Prostate gland (tissue), 2 donors: ENCODE measurements at places on chromosomes 12 and 14. TPM values are rescaled to one million over a fixed set of nuclear protein-coding genes. Genes with fewer than 3 reads are reported as not detected.

The OLR1 gene
- 2.1 TPM for total RNA-seq

The ALG10B gene
- 4.2 TPM for total RNA-seq

The PTGER2 gene
- 8.9 TPM for total RNA-seq

The FAM186B gene
- total RNA-seq, result 10.0 TPM

The FOXG1 gene
- 1.6 TPM for total RNA-seq

- no peak for DNase-seq
Observed at GRCh38 chr12:11651785-11652184, 2.3 kb downstream of the ETV6 start.

DNA sequence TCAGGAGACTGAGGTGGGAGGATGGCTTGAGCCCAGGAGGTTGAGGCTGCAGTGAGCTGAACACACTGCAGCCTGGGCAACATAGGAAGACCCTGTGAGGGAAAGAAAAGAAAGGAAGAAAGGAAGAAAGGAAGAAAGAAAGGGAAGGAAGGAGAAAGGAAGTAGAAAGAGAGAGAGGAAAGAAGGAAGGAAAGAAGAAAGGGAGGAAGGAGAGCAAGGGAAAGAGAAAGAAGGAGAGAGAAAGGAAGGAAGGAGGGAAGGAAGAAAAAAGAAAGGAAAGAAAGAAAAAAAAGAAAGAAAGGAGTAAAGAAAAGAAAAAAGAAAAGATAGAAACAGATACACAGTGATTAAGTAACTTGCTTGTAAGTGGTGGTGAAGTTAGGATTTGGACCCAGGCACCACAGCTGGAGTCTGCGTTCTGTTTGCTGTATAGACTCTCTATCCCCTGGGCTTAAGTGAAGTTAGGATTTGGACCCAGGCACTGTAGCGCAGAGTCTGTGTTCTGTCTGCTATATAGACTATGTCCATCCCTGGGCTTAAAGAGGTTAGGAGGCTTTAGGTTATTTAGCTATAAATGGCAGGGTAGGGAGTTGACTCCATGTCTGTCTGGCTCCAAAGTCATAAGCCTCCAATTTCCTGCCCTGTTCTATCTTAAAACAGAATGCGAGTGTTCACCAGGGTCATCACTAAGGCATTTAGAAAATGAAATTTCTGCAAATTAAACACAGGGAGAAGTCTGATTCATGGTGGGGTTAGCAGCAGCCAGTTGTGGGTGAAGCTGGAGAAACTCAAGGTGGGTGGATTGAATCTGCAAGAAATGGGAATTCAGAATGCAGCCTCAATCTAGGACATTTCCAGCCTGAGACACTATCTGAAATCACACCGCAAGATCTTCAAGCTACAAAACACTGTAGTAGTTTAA lies 13.3 kb upstream of the C12orf75 start:
- no peak for DNase-seq

- peak; percentile 87 for DNase-seq
Observed at GRCh38 chr12:115752913-115753726, 524.4 kb downstream of the MED13L start.

DNA sequence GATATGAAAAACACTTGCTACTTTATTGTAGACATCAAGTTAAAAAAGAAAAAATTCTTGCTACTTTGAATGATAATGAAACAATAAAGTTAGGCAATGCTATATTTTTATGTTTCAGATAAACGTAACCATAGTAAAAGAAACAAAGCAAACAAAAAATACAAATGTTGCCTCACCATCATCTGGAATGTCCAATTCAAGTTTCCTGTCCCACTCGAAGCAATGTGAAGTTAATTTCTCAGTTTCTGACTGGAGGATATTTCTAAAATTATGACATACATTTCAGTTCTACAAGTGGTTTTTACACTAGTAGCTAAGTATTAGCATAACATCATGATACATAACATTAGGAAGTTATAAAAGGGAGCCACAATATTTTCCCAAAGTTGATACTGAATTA lies 20.9 kb downstream of the DLGAP5 start:
- DNase-seq, result no peak

DNA sequence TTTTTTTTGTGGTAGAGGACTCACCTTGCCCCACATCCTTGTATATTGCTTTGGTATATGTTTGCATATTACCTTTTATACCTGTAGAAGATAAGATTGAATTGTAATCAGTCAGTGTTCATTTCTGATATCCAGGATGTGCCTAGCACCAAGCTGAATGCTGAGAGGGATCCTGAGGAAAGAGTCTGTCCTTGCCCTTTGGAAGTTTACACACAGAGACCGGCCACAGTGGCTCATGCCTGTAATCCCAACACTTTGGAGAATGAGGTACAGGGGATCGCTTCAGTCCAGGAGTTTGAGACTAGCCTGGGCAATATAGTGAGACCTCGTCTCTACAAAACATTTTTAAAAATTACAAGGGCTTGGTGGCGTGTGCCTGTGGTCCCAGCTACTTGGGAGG lies 8.4 kb downstream of the ACVR1B start:
- DNase-seq, result no peak

DNA sequence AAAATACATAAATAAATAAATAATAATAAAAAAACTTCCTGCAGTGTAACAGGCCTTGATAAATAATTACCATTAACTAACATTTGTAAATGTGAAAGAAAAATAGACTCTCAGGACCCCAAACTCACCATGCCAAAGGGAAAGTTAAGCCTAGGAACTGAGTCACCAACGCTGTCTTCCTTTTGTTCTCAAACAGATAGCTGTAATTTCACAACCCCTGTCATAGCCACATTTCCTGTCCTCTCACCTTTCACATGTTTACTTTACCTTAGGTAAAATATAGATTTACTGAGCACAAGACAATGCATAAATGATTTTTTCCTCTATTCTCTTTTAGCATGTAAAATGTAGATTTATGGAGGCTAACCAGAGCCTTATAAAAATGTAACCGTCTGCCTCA lies 35.9 kb upstream of the CHST11 start:
- no peak for DNase-seq

DNA sequence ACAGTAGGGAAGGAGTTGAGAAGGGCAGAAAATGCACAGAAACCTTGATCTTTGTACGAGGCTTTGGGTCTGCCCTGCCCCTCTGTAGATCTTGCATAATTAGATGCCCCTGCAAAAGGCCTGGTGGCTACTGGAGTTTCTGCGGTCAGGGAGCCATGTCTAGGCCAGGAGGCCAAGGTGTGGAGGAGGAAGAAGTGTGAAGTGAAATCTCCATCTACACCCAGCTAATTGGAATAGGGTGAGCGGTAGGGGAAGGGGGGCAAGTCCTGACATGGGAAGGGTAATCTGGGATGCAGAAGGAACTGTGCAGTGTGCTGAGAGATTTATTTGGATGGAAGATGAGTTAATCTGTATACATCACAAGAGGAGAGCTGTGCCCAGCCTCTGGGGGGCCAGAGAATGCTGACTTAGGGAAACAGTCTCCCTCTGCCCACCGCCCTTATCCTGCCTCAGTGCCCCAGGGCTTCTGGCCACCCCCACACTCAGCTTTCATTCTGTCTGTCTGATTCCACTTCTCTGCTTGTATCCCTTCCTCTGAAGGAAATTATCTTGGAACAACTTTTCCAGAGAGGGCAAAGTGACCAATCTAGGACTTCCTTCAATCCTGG lies 5.4 kb downstream of the CYP27B1 start:
- no peak for DNase-seq

DNA sequence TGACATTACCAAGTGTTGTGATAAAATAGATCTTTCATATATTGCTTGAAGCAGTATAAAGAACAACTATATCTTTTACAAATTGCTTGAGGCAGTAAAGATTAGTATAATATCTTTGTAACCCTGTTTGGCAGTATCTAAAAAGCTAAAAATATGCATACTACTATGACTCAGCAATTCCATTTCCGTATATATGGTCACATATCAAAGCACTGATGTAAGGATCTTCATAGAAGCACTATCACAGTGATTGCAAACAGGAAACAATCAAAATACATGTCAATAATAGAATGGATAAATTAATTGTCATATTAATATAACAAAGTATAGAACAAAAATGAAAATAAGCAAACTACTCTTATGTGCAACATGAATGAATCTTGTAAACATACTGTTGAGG lies 158.4 kb upstream of the IGF1 start:
- no peak for DNase-seq

- DNase-seq, result no peak
Observed at GRCh38 chr12:57908511-57908910, 32.9 kb upstream of the ATP23 start.

DNA sequence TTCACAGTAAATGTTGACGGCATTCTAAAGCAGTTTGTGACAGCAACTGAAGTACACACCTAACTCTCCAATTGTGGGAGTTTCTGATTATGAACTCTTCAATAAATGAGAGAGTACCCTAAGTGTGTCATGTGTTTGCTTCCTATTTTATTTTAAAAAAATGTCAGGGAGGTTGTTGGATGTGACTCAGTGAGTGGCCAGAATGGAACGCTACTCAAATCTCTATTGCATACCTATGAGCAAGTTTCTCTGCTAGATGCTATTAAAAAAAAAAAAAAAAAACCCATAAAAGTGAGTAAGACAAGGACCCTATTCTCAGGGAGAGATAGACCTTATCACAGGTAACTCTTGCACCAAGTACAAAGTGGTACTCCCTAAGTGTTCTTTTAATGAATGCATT lies 256.6 kb downstream of the BTG1 start:
- no peak for DNase-seq

GRCh38 chr12:63795032-63795687 lies 15.5 kb downstream of the RXYLT1 start:
- no peak for DNase-seq

DNA sequence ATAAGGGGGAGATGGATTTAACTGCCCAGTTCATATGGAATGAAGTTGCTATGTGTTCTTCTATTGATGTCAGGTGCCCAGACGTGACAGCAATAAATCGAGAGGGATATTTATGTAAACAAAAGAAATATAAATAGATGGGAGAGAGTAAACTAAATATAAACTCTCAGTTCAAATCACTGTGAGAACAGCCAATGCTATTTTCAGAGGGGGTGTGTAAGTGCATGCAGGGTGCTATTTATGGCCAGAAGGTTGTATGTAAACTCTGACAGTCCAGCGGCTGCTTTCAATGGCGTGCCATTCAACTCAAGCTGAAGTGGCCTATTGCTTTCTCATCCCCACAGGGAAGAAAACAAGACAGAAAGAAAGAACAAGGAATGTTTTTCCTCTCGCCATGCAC lies 127.2 kb downstream of the KCNA5 start:
- DNase-seq, result no peak

DNA sequence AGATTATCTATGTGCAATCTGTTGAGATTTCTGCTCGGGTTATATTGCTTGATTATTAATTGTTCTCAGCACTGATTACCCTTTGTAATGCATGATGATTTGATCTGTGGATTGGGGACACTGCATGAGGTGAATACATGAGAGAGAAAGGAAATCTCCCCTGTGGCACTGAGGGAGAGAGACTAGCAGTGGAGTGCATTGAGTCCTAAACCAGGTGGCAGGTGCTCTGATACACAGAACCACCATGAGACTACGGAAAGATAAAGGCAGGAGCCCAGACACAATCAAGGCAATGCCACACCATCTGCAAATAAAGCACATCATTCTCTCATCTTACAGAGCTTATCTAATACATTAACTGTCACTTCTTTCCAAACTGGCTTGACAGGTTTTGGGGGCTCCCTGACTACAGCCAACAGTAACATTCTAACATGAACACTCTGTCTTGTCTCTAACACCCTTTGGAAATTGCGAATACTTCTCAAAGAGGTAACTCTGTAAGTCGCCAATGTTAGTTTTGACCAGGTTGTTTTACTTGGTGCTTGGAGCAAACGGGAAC lies 37.6 kb upstream of the TSPAN8 start:
- peak; percentile 26 for DNase-seq

GRCh38 chr12:105214148-105214547 lies 21.8 kb downstream of the APPL2 start:
- DNase-seq, result peak; percentile 22

DNA sequence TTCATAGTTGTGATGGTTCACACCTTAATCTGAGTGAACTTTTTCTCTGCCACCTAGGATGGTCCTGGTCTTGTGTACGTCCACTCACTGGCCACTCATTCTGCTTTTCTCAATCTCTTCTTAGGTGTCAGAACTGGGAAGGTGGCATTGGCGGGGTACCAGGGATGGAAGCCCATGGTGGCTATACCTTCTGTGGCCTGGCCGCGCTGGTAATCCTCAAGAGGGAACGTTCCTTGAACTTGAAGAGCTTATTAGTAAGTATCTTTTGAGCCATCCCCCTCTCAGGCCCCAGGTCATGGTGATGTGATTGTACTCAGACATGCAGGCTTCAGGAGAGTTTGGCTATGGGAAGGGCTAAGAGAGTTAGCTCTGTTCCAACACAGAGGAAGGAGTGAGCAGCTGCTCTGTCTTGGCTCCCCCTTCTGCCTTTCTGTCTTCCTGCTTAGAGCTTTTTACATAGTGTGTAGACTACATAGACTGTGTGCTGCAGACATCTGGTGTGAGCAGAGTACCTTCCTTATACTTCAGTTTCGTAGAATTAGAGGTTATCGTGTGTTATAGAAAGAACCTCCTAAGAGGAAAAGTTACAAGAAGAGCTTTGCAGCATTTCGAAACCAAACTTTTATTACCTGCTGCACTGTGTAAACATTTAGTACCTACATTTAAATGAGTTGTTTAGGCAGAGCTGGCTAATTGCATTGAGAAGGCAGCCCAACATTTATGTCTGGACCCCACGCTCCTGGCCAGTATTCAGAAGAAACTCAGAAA lies 54.2 kb downstream of the FNTB start:
- no peak for DNase-seq

GRCh38 chr12:97753332-97753731 lies 290.7 kb downstream of the RMST start:
- no peak for DNase-seq
